ENCODE measurements at places on chromosomes 6 and 20. TPM values are rescaled to one million over a fixed set of nuclear protein-coding genes. Genes with fewer than 3 reads are reported as not detected.

DNA sequence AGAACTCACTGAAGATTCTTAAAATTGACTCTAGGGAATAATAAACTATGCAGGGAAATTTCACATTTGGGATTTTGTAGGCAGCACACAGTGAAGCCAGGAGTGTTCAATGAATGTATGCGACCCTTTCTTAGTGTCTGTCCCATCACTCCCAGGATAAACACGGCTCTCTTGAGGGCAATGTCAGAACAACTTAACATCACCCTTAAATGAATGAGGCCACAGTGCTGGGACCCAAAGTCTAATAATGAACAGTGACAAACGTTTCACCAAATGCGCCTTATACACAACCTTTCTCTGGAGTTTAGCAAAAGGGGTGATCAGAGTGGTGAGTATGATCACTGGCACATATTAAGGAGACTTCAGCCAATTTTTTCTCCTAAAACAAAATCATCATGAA lies 237.3 kb downstream of the CLVS2 start:
- no peaks in the 10 kb centered on the region for H3K4me1 ChIP-seq
- no peaks in the 10 kb centered on the region for H3K36me3 ChIP-seq
- H3K4me3 ChIP-seq, result no peak overlapping the region
- no peak for DNase-seq
- no peaks in the 10 kb centered on the region for H3K27me3 ChIP-seq

- no peak overlapping the region for H3K27ac ChIP-seq
- H3K4me1 ChIP-seq, result peaks cover 20% of the 10 kb centered on the region
- DNase-seq, result no peak
- H3K36me3 ChIP-seq, result no peaks in the 10 kb centered on the region
- no peaks in the 10 kb centered on the region for H3K27me3 ChIP-seq
Observed at GRCh38 chr6:1910621-1911407, 301.1 kb downstream of the FOXC1 start.

DNA sequence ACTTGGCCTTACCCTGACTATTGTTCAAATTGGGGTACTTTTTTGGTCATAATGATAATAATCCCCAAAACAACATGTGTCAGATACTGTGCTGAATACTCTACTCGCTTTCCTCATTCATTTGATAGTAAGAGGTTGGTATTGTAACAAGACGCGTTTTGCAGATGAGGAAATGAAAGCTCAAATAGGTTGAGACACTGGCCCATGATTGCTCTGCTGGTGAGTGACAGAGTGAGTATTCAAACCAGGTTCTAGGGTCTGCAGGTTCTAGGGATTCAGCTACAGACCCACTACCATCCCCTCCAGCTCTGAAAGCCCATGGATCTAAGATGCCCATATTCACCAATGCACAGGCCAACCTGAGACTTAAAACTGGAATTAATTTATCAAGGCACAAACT lies 1.3 kb upstream of the ENPP4 start:
- peaks cover 6% of the 10 kb centered on the region for H3K4me1 ChIP-seq
- H3K4me3 ChIP-seq, result no peak overlapping the region

- H3K27me3 ChIP-seq, result no peaks in the 10 kb centered on the region
- peak; percentile 46 for DNase-seq
- peak overlapping the region; percentile 43 for H3K4me3 ChIP-seq
- peak overlapping the region; percentile 37 for H3K27ac ChIP-seq
- H3K36me3 ChIP-seq, result no peaks in the 10 kb centered on the region
- H3K4me1 ChIP-seq, result peaks cover 41% of the 10 kb centered on the region
Observed at GRCh38 chr6:40523505-40524172, 63.5 kb downstream of the LRFN2 start.

DNA sequence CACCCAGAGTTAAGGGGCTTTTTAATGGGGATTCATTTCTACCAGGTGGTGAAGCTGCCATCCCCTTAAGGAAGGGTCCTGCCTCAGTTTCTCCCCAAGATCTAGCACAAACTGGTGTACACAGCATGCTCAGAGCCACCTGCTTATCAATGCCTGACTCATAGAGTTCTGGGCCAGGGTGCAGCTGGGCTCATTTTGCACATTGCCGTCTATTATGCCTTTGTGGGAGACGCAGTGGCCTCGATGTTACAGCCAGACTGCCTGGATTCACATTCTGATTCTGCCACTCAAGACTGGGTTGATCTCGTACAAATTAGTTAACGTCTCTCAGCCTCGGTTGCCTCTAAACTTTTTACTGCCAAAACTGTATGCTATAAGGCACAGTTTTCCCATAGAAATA lies 365.7 kb downstream of the ZFAND3 start:
- H3K27ac ChIP-seq, result no peak overlapping the region
- no peaks in the 10 kb centered on the region for H3K36me3 ChIP-seq
- DNase-seq, result no peak
- H3K4me1 ChIP-seq, result peaks cover 11% of the 10 kb centered on the region

DNA sequence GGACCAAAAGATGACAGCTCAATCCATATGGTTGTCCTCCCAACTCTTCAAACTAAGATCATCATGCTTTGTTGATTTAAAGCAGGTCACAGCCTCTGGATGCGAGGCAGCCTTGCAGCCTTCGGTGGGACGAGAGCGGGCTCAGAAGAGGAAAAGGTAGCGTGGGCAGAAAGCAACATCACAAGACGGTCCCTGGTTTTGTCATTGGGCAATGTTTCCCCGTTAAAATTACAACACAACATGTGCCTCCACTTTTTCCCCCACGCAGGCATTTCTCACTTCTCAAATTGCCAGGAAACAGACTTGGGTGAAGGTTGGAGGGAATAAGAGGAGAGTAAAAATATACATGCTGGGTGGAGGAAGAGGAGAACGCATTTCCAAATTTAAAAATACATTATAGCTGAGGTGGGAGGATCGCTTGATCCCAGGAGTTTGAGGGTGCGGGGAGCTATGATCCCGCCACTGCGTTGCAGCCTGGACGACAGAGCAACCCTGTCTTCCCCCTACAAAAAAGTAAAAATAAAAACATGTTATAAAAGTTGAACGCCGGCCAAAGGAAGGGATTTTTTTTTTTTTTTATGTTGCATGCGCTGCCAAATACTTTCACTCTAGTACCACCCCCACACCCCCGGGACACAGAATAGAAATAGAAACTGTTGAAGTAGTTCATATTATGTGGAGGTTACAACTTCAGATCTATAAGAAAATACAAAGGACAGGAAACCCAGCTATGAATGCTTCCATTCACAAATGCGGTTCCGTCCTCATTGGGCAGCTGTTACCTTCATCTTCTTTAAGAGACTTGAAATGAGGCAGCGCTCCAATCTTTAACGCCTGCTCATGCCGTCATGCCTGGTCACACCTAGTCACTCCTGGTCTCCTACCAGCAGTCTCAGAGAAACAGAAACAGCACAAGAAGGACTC lies 13.9 kb upstream of the NAA20 start:
- no peak overlapping the region for H3K27ac ChIP-seq
- H3K27me3 ChIP-seq, result no peaks in the 10 kb centered on the region
- no peaks in the 10 kb centered on the region for H3K4me1 ChIP-seq
- DNase-seq, result no peak
- no peak overlapping the region for H3K4me3 ChIP-seq
- no peaks in the 10 kb centered on the region for H3K36me3 ChIP-seq

CAGE1 gene
- total RNA-seq, result 0.07 TPM

MCCD1 gene
- total RNA-seq, result not detected

EPHA7 gene
- 7.3 TPM for total RNA-seq

PAX1 gene
- not detected for total RNA-seq

ULBP3 gene
- 4.2 TPM for total RNA-seq

ISM1 gene
- total RNA-seq, result 0.39 TPM

GPRC6A gene
- 0.21 TPM for total RNA-seq

WFDC12 gene
- not detected for total RNA-seq

LY6G6D gene
- total RNA-seq, result not detected

All from GM23338 (cell line).